Activated CD4-positive, alpha-beta T cell treated with anti-CD3 and anti-CD28 coated beads for 48 hours (primary cell): ENCODE measurements at places on chromosomes 2 and 18.

GRCh38 chr2:176002688-176003210, 682 bp upstream of the LNPK start:
- DNase-seq: peak; percentile 13

GRCh38 chr2:122384768-122385333, 629.4 kb downstream of the TSN start:
- DNase-seq: no peak

GRCh38 chr2:12727065-12727464, 10.3 kb downstream of the TRIB2 start:
- no peak for DNase-seq

- DNase-seq: no peak
Observed at GRCh38 chr2:126825316-126825715, 73.4 kb upstream of the TEX51 start.

DNA sequence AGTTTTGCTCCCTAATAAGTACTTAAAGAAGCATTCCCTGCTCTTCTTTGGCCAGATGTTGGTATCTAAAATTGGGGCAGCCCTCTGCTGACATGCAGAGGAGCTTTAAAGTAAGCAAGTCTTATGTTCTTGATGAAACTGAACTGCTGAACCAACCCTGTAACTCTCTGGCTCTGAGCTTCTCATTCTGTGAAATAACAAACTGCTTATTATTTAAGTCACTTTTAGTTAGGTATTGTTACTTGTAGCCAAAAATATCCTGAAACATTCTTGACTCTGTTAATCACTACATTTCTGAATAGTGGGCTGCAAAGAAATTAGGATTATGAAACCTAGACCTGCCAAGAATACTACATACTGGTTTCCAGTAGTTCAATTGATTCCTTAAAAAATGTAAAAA, 15.5 kb downstream of the PPP3R1 start:
- DNase-seq: no peak

DNA sequence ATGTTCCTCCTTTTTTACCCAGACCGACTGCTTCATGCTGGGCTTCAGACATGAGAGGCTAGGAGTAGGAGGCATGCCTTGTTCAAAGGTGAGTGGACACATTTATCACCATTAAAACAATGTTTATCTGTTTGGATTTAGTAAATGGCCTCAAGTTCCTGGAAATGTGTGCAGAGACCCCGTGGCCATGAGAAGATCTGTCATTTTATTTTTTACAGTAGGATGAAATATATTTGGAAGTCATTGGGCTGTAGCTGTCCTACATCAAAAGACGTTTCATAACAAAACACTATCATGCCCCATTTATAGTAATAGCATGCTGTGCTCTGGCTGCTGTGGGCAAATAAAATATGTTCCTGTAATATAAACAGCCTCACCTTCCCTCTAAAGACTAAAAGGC, 403.9 kb upstream of the TNP1 start:
- DNase-seq: no peak

DNA sequence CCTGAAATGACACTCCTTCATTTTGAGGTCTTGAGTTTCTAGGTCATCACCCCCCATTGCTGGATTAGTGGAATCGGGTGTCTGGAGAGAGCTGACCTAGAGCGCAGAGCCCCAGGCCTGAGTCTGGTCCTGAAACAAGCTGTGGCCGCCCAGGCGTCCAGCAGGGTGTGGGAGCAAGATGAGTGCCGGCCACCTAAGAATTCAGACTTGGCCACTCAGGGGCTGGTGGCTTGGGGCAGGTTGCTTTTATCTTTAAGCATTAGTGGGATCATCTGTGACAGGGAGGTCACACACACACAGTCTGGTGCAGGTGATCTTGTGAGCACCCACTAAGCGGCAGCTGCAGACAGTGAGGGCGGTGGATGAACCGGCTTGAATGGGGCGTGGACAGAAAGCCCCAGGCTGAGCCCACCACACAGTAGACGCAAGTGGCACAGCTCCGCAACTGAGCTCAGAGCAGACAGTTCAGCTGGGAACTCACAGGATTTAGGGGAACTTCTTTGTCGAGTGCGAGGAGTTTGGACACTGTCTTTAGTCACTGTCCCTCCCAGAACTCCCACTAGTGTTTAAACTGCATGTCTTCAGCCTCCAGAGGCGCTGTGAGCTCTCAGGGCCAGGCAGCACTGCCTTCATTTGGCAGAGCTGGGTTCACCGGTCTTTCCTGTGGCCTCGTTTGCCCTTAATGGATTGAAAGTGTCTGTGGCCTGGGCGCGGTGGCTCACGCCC, 21.5 kb downstream of the ITGB1BP1 start:
- DNase-seq: no peak

GRCh38 chr2:46569766-46570165, 90.4 kb downstream of the TMEM247 start:
- DNase-seq: no peak

DNA sequence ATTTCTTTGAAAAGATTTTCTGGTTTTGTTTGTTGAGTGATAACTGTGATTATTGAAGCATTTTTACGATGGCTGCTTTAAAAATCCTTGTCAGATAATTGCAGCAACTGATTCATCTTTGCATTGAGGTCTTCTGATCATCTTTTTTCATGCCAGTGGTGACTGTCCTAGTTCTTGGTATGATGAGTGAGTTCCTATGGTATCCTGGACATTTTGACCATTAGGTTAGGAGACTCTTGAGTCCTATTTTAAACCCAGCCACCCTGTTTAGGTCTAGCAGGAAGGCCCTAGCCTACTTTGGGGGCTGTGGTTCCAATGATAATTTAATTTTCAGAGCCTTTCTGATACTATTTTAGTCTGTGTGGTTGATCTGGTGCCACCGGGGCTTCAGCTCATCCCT, 72.7 kb upstream of the REV1 start:
- DNase-seq: no peak

DNA sequence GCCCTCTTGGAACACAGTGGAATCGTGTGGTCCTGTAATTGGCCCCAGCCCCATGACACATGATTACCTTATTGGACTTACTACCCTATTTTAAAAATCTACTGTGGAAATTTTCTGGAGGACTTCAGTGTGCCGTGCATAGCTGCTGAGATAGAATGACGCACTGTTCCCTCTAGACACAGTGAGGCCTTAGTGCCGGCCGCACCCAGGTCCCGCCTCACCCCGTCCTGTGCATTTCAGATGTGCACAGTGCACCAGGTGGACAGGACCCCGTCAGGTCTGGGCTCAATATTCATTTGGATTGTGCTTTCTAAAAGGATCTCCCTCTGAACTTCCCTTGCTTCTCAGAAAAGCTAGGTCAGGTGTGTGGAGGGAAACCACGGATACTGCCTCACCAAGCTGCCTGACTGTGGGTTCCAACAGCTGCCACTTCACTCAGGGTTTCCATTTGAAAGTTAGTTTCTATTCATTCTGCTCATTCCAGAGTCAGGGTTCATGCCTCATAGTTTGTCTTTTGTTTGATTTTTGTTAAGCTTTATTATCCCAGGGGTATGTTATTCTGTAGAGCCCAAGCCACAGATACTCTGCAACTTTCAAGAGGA, 155.8 kb downstream of the PTGR3 start:
- no peak for DNase-seq

- DNase-seq: no peak
Observed at GRCh38 chr2:233353101-233353768, 1.1 kb upstream of the DGKD start.

DNA sequence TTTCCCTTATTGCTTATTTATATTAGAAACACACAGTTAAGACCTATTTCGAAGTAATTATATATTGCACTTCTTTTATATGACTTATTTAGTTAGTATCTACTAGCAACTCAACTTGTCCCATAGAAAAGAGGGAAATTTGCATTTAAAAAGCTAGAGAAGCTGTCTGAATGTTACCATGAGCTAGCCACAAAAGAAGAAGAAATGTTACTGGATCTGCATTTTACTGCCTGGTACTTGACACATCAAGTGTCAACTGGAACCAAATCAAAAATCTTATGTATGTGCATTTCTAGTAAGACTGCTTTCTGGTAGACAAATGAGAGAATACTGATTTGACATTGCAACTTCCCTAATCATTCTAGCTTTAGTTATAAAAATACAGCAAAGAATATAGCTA, 424.6 kb upstream of the VRK2 start:
- DNase-seq: no peak

GRCh38 chr2:72113847-72114692, 33.6 kb downstream of the CYP26B1 start:
- DNase-seq: no peak

DNA sequence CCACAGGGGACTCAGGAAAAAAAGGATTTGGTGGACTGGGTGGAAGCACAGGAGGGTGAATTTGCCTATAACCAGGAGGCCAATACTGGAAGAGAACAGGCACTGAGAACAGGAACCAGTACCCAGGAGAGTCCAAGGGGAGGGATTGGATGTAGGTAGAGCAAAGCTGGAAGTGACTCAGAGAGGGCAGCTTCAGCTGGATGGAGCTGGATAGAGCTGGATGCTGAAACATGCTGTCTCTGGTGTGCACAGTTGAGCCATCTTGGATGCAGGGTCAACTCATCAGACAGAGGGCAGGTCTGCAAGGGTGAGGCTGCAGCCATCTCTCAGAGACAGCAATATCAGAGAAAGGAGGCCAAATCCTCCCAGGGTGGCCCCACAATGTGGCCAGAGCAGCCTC, 134.0 kb downstream of the GALNT14 start:
- no peak for DNase-seq

DNA sequence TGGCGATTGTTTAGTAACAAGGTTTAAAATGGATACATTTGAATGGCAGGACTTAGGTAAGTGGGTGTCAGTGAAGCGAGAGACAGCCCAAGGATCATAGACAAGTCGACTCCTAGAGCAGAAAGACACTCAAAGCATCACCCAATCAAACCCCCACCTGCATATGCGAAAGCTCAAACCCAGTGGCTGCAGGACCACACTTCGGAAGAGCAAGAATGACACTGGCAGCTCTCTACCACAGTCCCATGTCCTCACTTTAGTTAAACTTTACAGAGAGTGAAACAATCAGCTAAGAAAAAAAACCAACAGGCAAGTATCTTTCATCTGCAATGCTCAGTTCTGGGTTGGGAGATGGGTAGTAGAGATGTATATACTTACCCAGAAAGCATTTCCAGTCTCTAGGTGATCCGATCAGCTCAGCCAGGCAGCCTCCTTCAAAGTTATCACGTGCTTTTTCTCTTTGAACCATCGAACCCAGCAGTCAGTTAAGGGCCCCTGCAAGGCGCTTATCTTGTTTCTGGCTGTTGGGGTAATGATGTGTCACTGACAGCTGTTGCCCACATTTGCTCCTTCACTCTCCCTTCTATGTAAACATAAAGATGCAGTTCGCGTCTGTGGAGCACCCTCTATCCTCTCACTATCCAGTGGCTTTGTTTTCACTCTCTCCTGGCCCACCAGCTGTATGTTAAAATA, 357.5 kb upstream of the ID2 start:
- DNase-seq: peak; percentile 25

GRCh38 chr18:72456802-72457201, 87.3 kb downstream of the CBLN2 start:
- no peak for DNase-seq

- peak; percentile 78 for DNase-seq
Observed at GRCh38 chr2:200702646-200703118, 109.0 kb upstream of the BZW1 start.

GRCh38 chr2:236526455-236527158, 43.0 kb upstream of the ACKR3 start:
- no peak for DNase-seq

DNA sequence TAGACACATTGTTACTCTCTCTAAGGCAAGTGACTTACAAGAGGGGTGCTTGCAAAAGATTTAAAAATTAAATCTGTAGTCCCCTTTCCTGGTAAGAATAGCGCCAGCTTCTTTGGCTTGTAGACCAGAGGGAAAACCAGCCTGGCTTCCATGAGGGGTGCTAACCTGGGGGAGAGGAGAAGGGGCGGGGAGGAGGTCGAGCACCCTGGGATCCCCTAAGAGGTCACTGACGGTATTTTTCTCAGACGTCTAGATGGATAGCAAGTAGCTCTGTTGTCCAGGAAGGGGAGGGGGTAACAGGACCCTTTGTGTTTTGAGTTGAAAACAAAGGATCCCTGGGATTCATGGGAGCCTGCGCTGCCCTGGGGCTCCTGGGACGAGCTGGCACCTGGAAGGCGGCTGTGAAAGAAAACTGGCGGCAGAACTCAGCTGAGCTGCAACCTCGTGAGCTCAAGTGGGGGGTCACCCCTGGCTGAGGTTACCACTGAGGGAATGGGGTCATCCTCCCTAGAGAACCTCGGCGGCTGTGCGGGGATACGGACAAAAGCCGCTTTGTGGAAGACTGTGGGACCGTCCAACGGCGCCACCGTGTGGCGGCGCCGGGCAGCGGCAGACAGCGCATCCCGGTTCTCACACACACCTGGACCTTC, 37.8 kb upstream of the MRPL19 start:
- peak; percentile 69 for DNase-seq

DNA sequence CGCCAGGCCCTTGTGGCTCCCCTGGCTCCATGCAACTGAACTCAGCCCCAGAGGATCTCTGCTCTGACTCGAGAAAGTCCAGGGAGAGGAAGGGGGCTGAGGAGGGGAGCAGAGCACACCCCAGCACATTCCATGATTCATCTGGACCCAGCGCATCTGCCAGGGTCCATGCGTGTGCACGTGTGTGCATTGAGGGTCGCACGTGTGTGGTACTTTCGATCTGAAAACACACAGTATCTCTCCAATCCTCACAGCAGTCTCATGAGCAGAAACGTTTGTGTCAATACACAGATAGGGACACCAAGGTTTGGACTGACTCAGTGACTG, 146.4 kb upstream of the ID2 start:
- no peak for DNase-seq

DNA sequence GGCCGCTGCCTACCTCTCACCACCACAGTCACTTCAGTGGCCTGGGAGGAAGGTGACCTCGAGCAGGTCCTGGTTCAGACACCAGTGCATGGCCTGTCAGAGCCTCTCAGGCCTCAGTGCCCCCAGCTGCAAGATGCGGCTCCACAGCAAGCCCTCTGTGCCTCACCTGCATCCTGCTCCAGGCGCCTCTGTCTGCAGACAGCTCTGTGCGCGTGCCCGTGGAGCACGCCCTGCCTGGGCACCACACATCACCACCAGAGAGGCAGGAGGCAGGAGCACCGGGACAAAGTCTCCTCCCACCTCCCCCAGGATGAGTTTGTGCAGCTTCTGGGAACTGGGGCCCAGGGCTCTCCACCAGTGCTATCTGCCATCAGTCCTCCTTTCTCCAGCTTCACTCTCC, 98.7 kb downstream of the TFCP2L1 start:
- DNase-seq: no peak

- no peak for DNase-seq
Observed at GRCh38 chr2:198405311-198405710, 600.9 kb downstream of the PLCL1 start.

DNA sequence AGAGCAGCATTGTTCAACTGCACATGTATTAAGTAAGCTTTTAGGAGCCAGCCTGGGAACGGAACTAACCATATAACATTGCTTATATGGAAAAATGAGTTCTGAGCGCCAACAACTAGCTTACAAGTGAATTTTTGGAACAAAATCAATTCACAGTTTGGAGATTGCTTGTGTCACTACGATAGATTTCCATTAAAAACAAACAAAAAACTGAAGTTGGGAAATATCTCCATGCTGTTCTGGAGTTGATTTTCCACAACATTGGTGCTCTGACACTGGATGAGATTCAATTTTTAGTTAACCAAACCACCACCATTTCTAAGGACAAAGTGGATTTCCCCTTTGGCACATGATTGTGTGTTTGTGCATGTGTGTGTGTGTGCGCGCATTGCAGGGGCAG, 56.9 kb upstream of the ZNF397 start:
- no peak for DNase-seq
